T-helper 1 cell (primary cell): ENCODE measurements at places on chromosomes 6 and 20.

DNA sequence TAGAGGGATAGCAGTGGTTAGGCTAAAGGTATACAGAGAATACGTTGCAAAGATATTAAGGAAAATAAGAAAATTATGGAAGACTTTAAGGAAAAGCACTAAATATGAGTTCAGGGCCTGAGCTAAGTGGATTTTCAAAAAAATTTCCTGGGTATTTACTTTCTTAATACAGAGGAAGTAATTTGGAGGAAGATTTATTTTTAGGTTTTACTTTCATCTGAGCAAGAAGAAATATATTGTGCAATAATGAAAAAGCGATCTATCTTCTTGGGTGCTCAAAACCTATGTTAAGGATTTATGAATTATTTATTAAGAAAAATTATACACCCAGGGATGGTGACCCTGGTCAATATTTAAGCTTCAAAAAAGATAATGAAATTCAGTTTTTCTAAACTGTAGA is 224.7 kb downstream of the PLCB1 start:
- no peak for DNase-seq

- no peak for DNase-seq
These were observed 714.5 kb upstream of the EYS start for GRCh38 chr6:66421570-66421969.

- no peak for DNase-seq
These were observed 126.9 kb downstream of the MRPL14 start for GRCh38 chr6:44000164-44000842.

- DNase-seq = no peak
These were observed 98.3 kb downstream of the BMP7 start for GRCh38 chr20:57167971-57168701.

- DNase-seq = no peak
These were observed 64.5 kb downstream of the THBS2 start for GRCh38 chr6:169189182-169189581.

DNA sequence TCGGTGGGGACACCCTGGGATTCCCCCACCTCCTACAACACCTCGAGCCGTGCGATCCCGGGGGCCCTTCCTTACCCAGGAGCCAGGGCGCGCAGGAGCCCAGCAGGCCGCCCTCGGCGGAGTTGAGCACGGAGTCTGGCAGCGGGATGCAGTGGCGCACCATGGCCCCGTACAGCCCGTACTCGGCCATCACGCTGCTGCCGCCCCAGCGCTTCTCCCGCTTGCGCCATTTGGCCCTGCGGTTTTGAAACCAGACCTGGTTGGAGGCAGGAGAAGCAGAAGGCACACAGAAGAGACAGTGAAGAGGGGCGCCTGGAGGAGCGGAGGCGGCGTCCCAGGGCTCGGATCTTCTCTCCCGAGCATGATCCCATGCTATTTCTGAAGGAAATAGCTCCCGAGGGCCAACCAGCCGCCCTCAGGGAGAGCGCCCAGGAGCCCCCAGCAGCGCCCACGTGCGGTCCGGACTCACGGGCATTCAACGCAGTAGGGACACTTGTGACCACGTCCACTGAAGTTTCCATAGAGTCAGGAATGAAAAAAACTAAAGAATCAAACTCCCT is 4.3 kb downstream of the VSX1 start:
- no peak for DNase-seq

DNA sequence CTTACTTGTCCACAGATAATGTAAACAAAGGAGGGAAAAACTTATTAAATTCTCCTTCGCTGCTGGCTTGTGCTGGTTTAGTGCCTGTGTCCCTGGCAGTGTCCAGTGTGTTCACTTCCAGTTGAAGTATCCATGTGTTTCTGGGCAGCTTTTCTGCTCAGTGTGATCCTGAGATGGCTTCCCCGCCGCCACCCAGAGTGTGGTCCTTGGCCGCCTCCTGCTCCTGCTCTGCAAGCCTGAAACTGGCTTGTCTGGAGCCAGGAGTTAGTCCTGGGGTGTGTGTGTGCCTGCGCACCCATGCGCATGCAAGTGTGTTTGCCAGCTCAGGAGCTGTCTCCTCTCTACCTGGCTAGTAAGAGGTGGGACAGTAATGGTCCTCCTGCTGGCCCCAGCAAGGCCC is 7.2 kb downstream of the BTBD3 start:
- DNase-seq = no peak

DNA sequence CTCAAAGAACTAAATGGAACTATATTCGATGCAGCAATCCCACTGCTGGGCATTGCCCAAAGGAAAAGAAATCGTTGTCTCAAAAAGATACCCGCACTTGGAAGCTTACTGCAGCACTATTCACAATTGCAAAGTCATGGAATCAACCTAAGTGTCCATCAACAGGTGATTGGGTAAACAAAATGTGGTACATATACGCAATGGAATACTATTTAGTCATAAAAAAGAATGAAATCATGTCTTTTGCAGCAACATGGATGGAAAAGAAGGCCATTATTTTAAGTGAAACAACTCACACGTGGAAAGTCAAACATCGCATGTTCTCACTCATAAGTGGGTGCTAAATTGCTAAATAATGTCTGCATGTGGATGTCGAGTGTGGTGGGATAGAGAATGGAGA is 70.9 kb upstream of the MPC1 start:
- DNase-seq = no peak

DNA sequence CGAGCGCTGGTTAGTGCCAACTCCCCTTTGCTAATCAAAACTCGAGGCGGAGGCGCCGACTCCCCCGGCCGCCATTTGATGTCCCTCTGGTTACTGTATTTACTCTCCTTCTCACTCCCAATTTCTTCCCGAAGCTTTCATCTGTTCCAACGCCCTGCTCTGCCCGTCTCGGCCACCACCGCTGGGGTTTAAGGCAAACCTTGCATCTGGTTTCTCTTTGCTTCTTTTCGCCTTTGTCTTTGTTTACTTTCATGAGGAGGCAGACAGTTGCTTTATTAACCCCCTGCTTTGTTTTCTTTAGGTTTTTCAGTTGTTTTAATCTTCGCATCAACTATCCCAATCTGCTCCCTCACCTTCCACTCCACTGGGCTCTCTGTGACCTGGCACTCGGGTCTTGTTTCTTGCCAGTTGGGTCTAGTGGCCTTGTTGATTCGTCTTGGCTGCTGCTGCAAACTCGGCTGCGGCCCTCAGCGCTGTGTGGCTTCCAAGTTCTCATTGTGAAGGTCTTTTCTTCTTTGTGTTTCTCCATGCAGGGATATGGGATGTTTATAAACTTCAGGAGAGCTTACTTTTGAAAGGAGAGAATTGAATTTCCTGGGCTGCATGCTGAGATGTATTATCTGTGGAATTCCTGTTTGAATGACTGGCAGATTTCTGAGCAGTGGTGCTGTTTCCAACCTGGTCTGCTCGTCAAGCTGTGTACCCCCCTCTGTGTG is 155.1 kb downstream of the CDC5L start:
- DNase-seq = no peak

- DNase-seq = no peak
These were observed 1.2 kb upstream of the SPATS1 start for GRCh38 chr6:44341095-44341890.

DNA sequence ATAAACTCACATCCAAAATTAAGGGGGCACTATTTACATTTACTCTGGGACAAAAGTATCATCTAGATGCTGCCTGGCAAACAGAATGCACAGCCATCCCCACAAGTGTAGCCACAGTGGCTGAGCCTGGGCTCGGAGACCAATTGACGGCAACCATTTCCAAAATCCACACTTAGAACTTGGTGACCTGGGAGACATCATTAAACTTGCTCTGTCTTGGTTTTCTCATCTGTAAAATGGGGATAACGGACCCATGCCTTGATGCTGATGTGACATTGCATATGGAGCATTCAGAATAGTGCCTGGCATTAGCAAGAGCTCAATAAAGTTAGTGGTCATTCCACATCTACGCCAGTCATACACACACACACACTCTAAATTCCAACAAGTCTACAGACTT is 140.0 kb upstream of the NUP153 start:
- no peak for DNase-seq

DNA sequence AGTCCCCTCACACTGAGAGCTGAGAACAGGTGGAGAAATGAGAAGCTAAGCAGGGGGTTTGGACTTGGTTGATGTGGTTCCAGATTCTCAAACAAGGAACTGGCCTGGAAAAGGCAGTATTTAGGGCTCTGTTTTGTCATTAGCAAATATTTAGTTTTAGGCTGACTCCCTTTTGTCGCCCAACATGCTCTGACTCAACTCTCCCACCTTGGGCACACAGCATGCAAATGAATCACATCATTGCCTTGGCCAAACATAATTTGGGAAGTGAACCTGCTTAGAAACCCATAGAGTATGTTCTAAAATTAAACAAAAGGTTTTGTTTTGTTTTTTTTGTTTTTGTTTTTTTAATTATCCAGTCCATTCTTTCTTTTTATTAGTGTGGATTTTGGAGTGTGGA is 9.5 kb upstream of the UQCC2 start:
- no peak for DNase-seq

DNA sequence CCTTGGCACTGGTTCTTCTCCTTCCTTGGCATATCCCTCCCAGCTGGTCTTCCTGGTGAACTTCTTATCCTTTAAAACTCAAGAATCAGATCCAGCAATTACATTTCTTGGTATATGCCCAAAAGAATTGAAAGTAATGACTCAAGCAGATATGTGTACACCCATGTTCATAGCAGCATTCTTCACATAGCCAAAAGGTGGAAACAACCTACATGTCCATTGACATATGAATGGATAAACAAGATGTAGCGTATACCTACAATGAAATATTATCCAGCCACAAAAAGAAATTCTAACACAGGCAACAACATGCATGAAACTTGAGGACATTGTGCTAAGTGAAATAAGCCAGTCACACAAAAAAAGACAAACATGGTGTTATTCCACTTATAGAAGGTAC is 103.7 kb upstream of the NT5E start:
- DNase-seq = no peak

DNA sequence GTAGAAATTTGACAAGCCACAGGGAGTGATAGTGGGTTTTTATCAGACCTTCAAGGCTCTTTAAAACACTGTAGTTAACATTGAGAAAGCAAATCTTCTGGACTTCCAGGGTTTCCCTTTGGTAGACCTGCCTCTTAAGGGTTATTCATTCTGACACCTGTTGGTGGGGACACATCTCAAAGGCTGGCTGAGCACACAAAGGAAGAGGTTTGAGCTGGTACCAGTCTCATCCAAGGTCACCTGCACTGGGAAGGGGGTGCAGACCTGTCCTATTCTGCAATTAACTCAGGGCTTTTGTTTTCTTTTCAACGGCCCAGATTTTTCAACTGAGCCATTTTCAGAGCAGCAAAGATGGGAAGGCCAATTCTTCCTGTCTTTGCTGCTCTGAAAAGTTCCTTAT is 45.6 kb downstream of the EDN1 start:
- DNase-seq = no peak

DNA sequence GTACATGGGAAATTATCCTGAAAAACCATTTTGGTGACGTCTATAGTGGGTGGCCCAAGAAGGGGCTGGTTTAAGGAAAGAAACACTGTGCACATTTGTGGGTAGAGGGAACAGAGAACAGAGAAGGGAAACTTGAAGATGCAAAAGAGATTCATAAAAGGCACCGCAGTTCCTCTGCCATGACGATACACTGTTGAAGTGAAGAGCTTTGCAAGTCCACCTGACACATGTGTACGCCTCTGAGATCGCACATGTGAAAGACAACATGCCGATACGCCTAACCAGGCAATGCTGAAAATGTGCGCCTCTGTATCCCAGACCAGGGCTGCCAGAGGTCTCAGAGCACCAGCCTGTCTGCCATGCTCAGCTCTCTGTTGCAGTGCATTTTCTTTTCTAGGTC is 180.9 kb downstream of the KIF16B start:
- DNase-seq = no peak

- no peak for DNase-seq
These were observed 132.2 kb upstream of the TNFAIP3 start for GRCh38 chr6:137734875-137735182.

DNA sequence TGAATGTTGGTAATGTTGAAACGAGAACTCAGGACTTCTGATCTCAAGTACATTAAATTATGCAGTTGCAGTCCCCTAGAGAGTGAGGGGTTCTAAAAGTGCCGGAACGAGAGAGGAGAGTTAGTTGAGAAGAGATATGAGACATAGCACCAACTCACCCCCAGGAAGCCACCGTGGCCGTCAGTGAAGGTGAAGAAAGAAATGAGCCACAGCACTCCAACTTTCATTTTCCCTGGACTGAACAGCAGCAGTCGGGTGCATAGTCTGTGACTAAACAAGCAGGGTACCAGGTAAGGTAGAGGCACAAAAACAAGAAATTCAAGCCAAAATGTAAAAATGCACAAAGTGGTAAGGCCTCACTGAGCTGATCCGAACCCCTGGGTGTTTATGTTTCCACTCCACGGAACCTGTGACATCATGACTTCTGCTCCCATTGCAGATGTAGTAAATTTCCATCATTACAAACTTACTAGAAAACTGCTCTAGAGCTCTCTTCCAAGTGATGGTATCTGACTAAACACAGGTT is 13.2 kb downstream of the ADGRF1 start:
- no peak for DNase-seq
